SK-MEL-5 (cell line): ENCODE measurements at places on chromosomes 1 and 21. TPM values are rescaled to one million over a fixed set of nuclear protein-coding genes. Genes with fewer than 3 reads are reported as not detected.

- no peak for DNase-seq
Observed at GRCh38 chr1:230123280-230124185, 56.5 kb downstream of the GALNT2 start.

- DNase-seq: no peak
Observed at GRCh38 chr1:2177946-2178538, 16.5 kb downstream of the FAAP20 start.

GRCh38 chr1:41709873-41710272 lies 208.8 kb downstream of the HIVEP3 start:
- DNase-seq: no peak

GRCh38 chr21:32403201-32403777 lies 9.2 kb upstream of the EVA1C start:
- peak; percentile 81 for DNase-seq

DNA sequence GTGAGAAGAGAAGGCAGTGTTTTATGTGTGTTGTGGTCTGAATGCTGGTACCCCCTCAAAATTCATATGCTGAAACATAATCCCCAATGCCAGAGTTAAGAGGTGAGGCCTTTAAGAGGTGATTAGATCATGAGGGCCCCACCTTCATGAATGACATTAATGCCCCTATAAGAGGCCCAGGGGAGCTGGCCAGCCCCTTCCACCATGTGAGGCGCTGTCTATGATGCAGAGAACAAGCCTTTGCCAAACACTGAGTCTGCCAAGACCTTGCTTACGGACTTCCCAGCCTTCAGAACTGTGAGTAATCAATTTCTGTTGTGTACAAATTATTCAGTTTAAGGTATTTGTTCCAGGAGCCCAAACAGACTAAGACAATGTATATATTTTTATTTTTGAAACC lies 20.2 kb downstream of the CAPZB start:
- DNase-seq: no peak

DNA sequence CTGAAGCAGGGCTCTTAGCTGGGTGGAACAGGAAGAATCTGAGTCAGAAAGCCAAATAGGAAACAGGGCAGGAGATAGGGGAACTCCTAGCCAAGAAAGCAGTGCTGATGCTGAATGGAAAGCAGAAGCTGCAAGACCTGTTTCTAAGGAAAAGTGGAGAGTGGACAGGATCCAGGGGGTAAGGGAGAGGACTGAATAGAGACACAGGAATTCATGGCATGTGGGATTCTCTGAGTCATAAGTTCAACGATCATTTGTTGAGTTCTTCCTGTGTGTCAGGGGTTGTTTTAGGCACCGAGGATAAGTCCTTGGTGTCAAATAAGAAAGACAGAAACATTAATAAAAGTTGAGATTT lies 153.8 kb upstream of the FGGY start:
- no peak for DNase-seq

- peak; percentile 7 for DNase-seq
Observed at GRCh38 chr1:205774198-205775014, 876 bp downstream of the RAB29 start.

DNA sequence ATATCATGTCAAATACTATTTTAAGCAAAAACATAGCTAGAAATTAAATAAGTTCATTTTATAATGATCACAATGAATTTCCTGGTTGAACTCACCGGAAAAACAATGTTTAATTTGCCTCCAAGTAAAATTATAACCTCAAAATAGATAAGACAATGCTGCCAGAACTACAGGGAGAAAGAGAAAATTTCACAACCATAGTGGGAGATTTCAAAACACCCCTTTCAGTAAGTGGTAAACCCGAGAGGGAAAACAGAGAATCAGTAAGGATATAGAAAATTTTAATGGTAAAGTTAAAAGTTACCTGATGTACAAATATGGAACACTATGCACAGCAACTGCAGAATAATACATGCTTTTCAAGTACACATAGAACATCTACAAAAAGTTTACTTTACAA lies 43.2 kb upstream of the PLA2G4A start:
- no peak for DNase-seq

DNA sequence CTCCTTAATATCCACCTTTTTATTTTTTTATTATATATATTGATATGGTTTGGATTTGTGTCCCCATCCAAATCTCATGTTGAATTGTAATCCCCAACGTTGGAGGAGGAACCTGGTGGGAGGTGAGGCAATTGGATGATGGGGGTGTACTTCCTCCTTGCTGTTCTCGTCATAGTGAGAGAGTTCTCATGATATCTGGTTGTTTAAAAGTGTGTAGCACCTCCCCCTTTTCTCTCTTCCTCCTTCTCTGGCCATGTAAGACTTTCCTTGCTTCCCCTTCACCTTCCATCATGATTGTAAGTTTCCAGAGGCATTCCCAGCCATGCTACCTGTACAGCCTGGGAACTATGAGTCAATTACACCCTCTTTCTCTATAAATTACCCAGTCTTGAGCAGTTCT lies 22.7 kb upstream of the CCSAP start:
- no peak for DNase-seq

GRCh38 chr21:41459884-41460534 lies 34.0 kb downstream of the MX1 start:
- no peak for DNase-seq

- no peak for DNase-seq
Observed at GRCh38 chr1:87940421-87940820, 611.7 kb downstream of the LMO4 start.

DNA sequence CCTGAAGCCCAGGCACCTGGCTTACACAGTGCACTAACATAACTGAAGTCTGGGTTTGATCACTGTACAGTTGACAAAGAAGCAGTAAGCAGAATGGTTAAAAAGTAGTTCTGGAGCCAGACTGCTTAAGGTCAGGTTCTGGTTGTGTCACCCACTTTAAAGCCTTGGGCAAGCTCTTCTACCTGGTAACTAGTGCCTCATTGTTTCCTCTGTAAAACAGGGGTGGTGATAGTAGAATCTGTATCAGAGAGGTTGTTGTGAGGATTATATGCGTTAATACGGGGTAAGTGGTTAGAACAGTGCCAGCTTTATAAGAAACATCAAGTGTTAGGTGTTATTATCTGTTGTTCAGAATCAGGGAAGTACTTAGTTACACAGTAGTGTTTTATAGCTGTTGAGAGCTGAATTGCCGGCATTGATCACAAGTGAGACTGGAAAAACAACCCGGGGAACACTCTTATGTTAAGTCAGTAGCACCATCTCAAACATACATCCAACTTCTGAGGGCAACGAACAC lies 3.7 kb downstream of the BACH1 start:
- peak; percentile 44 for DNase-seq

GRCh38 chr1:34235594-34235993 lies 58.9 kb downstream of the C1orf94 start:
- DNase-seq: no peak

DNA sequence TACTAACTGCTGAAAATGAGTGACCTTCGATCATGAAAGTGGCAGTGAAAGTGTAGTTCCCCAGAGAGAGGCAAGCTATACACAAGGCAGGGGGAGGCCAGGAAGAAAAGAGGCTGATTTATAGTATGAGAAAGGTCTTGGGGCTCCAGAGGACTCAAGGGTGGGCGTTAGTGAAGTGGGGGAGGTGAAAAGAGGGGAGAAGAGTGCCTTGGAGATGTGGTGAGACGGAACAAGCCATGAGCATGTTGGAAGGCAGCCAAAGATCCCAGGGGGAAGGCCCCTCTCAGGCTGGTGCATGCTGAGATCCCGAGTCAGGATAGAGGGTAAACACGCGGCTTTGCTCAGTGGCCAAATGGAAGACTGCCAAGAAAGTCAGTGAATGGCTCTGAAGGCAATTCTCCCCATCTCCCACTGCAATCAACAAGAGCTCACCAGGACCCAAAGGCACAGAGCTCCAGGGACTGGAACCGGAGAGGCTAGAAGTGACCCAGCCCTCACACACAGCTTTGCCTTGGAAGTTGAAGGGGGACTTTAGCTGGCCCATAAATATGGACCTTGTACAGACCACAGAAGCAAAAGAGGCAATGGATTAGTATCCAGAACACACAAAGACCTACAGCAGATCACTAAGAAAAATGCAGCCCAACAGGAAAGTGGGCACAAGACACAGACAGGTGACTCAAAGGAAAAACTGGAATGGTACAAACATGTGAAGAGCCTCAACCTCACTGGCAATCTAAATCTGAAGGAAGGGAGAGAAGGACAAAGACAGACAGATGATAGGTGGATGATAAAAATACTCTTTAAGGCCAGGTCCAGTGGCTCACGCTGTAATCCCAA lies 49.6 kb downstream of the HSF2BP start:
- peak; percentile 80 for DNase-seq

DNA sequence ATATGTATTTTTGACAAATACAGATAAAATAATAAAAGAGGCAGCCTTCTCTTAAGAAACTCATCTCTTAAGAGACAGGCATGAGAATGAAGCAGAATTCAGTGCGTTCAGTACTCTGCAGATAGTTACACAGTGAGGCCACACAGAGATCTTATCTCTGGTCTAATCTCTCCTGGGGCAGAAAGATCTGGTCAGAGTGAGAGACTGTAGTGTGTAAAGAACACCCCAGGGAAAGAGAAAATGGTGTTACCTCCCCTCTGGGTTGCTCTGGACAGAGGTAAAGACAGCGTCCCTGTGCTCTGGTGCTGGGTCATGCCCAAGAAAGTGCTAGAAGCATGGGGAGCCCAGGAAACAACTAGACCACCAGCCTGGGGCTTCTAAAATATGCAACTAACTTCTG lies 216.3 kb downstream of the SIPA1L2 start:
- DNase-seq: no peak

GRCh38 chr1:228552596-228553176 lies 65.5 kb downstream of the RNF187 start:
- DNase-seq: no peak

MIXL1 gene
- not detected in 2 replicates for total RNA-seq

ZBTB8B gene
- 0.35 and 0.50 TPM in 2 replicates for total RNA-seq

TGFB2 gene
- total RNA-seq: 1.8 and 2.1 TPM in 2 replicates
